ENCODE measurements at places on chromosomes 4 and X.

DNA sequence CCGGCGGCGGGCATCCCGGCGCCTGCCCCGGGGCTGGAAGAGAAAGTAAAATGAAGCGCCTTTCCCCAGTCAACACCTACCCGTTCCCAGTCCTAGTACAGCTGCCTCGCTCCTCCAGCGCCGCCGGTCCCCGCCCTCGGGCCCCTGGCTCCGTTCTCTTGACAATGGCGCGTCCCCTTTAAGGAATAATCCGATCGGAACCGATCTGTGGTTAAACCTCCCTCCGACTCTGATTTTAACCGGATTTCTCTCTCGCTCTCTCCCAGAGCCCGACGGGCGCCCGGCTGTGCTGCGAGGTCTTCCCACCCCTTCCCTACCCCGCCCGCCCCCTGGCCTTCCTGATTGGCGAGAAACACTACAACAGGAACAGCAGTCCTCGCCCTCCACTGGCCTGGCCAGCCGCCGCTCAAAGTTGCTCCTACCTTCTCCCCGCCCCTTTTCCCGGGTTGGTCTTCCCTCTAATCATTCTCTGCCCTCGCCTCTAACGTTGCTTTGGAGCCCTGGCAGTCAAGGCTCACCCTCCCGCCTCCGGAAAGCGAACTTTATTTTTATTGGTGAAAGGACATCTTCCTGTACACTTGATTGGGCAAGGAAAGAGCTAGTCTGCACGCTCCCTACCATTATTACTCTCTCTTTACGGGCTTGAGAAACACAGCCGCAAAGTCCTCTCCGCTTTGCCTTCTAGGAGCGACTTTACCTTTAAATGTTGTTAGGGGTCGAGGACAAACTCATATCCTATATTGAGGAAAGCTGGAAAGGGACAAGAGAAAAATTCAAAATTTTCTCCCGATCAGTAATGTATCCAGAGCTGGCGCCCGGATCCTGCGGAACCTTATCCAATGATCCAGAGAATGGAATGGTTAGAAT lies at the start of gene FRYL:
FRYL (minus strand) TSS at position 282 of the 867 bp plus-strand sequence. CDS start 145,869 bp downstream, outside the sequence.
- peak; percentile 100 for DNase-seq

DNA sequence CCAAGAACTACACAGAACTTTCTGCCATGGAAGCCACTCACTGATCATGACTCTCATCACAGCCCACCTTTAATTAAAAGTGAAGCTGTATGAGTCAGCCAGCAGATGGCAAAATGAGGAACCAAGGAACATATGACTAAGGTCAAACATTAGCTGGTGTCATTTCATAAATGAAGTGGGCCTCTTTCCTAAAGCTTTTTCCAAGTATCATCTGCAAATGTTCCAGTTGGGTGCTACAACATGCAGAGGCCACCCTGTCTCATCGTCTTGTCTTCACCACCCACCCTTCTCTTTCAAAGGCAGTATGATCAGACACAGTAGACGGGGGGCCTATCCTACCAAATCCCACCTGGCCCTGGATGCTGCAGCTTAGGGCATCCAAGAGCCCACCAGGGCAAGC lies 9.2 kb upstream of the EOLA1 start:
- no peak for DNase-seq

- DNase-seq, result no peak
Observed at GRCh38 chrX:72712094-72712755, 1.9 kb downstream of the PHKA1 start.

- peak; percentile 56 for DNase-seq
Observed at GRCh38 chr4:17702641-17703040, 78.8 kb downstream of the FAM184B start.

- DNase-seq, result no peak
Observed at GRCh38 chr4:15233264-15233597, 194.6 kb upstream of the C1QTNF7 start.

GRCh38 chr4:94372991-94373390 lies 30.4 kb upstream of the HPGDS start:
- no peak for DNase-seq

DNA sequence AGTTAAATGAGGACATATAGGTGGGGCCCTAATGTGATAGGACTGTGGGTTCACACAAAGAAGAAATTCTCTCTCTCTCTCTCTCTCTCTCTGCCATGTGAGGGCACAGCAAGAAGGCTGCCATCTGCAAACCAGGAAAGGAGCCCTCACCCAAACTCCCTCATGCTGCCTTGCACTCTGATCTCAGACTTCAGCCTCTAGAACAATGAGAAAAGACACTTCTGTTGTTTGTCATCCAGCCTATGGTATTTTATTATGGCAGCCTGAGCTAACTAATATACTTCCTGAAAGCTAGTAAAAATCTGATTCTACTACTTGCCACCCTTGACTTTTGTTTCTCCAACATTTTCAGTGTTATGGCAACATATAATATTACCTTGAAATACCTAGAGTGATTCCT lies 425.9 kb downstream of the SPOCK3 start:
- no peak for DNase-seq

DNA sequence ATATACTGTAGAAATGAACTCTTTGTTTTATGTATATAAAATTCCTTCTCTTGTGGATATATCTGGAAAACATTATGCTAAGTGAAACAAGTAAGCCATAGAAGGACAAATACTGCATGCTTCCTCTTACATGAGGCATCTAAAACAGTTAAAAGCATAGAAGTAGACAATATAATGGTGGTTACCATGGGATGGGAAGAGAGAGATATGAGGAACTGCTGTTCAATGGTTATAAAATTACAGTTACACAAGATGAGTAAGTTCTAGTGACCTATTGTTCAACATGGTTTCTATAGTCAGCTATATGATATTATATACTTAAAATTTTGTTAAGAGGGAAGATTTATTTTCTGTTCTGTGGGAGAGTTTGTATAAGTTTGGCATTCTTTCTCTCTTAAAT lies 43.4 kb downstream of the HTRA3 start:
- no peak for DNase-seq

DNA sequence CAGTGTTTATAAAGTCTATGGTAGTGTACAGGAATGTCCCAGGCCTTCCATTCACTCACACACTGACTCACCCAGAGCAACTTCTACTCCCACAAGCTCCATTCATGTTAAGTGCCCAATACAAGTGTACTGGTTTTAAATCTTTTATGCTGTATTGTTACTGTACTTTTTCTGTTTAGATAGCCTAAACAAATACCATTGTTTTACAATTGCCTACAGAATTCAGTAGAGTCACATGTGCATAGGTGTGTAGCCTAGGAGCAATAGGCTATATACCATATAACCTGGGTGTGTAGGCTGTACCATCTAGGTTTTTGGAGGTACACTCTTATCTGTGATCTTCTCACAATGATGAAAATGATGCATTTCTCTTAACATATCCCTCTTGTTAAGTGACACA lies 126.7 kb downstream of the DGKK start:
- no peak for DNase-seq

DNA sequence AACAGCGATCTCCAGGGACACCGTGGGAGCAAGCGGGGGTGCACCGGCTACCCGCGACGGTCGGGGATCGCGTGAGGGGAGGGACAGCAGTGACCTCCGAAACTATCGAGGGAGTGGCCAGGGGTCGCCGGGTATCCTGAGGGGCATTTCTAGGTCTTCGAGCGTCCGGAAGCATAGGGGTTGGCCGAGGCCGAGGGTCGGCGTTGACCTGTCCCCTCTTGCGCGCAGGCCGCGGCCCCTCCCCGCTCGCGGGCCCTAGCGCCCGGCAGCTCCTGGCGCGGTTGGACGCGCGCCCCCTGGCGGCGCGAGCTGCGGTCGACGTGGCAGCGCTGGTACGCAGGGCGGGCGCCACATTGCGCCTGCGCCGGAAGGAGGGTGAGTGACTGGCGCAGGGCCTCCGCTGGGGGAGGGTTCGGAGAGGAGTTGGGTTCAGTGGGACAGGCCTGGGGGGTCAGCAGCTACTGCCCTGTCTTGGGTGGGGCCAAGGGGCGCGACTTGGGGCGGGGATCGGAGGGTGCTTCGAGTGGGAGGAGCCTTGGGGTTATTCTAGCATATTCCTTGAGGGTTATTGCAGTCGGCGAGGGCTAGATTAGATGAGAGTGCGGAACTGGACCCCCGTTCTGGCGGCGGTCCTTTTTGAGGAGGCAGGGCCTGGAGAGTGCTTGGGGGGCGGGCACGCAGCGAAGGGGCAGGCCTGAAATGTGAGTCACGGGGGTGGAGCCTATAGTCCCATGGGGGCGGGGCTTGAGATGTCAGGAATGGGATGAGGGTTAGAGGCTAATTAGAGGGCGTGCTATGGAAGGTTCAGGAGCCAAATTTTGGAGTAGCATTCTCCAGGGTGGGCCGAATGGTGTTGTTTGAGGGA lies 1.2 kb downstream of the MAGIX start:
- no peak for DNase-seq

- no peak for DNase-seq
Observed at GRCh38 chrX:12370497-12370986, 232.3 kb downstream of the FRMPD4 start.

All from vagina (tissue), 2 donors.